Posterior vena cava (tissue), 2 donors: ENCODE measurements at places on chromosomes 4 and X. TPM values are rescaled to one million over a fixed set of nuclear protein-coding genes. Genes with fewer than 3 reads are reported as not detected.

DNA sequence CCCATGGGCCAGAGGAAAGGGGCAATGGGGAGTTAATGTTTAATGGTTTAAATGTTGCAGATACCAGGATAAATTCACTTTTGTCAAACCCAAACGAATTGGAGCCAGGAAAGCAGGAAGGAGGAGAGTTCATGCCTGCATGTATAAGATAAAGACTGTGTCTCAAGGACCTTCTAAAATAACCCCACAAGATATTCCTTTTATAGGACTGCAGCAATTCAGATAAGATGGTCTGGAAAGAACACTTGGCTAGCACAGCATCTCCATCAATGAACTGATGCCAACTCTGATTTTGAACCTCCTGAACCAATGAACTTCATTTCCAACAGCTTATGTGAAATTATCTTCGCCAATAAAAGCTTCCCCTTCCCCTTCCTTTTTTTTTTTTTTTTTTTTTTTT, 31.3 kb upstream of the LONRF3 start:
- DNase-seq: no peak

DNA sequence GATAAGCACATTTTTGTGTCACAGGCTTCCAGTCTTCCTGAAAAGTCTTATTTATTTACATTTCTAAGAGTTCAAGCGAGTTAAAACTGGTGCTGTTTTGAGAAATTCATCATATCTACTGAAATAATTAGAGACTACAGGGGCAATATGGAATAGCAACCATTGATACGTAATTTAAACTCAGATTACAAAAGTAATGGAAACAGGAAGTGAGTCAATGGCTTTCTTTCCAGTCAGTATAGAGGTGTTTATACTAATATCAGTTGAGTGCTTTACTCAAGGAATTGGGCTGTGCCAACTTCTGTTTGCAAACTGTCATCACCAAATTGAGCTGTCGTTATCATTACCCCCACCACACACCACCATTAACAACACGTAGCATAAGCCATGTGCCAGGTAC, 222.7 kb downstream of the COL25A1 start:
- DNase-seq: no peak

DNA sequence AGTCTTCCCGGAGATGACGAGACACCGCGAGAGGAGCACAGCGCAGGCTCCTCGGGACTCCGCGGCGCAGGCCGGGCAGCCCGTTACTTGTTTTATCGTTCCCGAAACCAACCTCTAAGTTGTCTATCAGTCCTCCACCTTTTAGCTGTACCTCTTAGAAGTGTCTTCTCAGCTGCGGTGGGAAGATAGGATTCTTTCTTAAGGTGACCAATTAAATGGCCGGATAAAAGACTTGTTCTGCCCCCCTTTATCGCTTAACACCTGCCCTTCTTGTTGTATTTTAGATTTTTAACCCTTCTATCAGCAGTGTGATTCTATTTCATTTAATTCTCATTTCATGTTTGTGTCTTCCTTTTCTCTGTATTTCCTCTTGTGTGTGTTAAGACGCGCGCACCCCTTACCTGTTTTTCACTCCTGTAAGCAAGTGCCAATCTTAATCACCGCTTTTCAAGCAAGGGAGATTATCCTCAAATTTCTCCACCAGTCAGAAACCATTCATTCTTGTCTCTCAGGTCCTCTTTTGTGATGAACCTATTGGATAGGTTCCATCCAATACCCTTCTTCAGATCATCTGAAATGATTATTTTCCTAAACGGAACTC, at the start of gene SLC9B2:
SLC9B2 (minus strand) TSS at position 15 of the 601 bp plus-strand sequence. CDS start 9,211 bp downstream, outside the sequence.
- no peak for DNase-seq

GRCh38 chr4:79626101-79626500, 218.1 kb upstream of the GK2 start:
- DNase-seq: no peak

Gene FAM184B
- total RNA-seq: not detected

Gene FREM3
- not detected for total RNA-seq

GRCh38 chr4:168511780-168512489, 15.1 kb downstream of the PALLD start:
- DNase-seq: no peak

GRCh38 chr4:140222171-140222570, 68.2 kb upstream of the MAML3 start:
- DNase-seq: no peak
